ENCODE measurements at places on chromosomes 7 and 10. TPM values are rescaled to one million over a fixed set of nuclear protein-coding genes. Genes with fewer than 3 reads are reported as not detected.

GRCh38 chr7:101705331-101705730, 76.2 kb upstream of the MYL10 start:
- DNase-seq, result no peak

GRCh38 chr7:131331806-131332205, 4.1 kb downstream of the MKLN1 start:
- no peak for DNase-seq

DNA sequence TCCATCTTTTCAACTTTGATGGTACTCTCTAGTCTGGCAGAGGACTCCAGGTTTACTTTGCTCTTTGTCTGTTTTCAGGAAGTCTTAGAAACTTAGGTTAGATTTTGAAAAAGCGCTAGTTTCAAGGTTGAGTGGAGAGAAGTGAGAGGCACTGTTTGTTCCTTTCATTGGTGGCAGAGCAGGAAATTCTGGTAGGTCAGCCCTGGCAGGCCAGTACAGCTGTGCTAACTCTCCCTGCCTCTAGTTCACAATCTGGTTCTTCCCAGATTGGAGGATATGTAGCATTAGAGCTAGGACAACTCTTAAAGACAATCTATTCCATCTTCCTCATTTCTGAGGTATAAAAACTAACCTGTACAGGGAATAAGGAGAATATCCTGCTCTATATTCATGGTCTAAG, 160.9 kb upstream of the FZD1 start:
- DNase-seq, result no peak

GRCh38 chr7:1859266-1860035, 189.4 kb downstream of the ELFN1 start:
- no peak for DNase-seq

The NXPH1 gene
- not detected for total RNA-seq

The FEZF1 gene
- not detected for total RNA-seq

GRCh38 chr7:115097175-115097671, 175.3 kb downstream of the MDFIC start:
- DNase-seq, result peak; percentile 78

DNA sequence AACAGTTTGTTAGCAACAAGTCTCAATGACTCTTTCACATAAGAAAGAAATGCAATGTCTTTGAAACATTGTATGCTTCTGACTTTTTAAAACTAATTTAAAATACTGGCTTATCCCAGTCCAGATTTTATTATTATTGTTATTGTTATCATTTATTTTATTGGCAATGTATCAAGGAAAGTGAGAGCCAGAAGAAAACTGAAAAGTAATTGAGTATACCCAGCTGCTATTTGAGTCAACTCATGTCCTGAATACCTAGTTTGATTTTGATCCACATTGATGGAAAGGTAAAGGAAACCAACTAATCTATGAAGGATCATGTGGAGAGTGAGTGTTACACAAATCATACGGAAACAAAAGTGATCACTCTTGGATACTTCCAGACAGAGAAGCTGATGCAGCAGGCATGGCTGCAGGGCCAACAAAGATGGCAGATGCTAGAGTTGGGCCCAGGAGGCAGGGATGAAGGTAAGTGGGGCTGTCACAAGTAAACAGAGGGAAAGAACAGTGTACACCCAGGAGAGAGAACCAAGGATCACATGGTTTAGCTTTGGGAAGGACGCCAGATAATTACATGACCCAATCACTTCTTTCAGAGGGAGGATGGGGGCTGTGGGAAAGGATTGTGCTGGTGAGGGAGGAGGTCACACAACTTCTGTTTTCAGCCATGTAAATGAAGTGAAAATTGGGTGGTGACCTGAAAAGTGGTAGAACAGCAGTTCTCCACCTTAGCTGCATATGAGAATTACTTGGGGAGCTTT, 179.2 kb upstream of the NAMPT start:
- no peak for DNase-seq

The SPDYE8 gene
- total RNA-seq, result not detected

The C10orf90 gene
- not detected for total RNA-seq

- DNase-seq, result no peak
Measured at GRCh38 chr7:86784765-86785164, 141.1 kb downstream of the GRM3 start.

The SPAM1 gene
- not detected for total RNA-seq

The XRCC2 gene
- total RNA-seq, result 10.5 TPM

- no peak for DNase-seq
Measured at GRCh38 chr7:83739527-83739926, 90.6 kb upstream of the SEMA3E start.

- no peak for DNase-seq
Measured at GRCh38 chr10:103932971-103933370, 15.0 kb upstream of the STN1 start.

DNA sequence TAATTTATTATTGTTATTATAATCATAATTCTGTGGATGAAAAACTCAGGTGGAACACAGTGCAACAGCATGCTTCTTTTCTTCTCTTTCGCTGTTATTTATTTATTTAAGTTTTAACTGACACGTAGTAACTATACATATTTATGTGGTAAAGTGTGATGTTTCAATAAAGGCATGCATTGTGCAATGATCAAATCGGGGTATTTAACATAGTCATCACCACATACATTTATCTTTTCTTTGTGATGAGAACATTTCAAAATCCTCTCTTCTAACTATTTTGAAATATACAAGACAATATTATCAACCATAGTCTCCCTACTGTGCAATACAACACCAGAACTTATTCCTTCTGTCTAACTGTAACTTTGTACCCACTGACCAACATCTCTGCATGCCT, 152.5 kb upstream of the LYZL1 start:
- DNase-seq, result no peak

DNA sequence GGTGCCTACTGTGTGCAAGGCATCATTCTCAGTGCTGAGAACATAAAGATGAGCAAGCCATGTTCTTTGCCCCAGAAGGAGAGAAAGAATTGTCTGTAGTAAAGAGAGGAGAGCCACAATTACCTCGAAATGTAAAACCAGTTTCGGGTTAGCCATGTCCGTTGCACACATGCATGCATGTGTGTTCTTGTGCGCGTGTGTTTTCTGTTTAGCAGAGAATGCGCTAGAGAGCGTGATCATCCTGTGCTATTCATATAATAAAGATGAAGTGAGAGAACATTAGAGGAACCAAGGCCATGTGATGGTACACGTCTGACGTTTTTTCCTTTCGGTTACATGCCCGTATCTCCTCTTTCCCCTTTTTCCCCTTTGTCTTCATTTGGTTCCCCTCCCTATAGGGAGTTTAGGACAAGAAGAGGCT, 158.2 kb downstream of the CELF2 start:
- DNase-seq, result no peak

The DOCK1 gene
- total RNA-seq, result 28.6 TPM

The ZFAND4 gene
- total RNA-seq, result 3.6 TPM

DNA sequence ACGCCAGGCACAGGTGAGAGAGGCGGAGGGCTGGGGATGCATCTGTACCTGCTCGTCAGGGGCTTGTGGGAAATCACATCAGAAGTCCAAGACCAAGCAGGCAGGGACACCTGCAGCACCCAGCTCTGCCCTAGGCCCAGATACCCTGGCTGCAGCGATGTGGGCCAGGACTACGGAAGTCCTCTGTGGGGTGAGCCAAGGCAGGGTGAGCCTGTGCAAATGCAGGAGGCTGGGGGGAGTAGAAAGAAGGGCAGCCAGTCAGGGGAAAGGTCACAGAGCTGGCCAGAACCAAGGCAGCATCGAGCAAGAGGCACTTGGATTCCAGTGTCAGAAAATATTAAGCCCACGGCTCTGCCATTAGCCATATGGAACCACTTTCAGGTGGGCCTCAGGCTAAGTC, 85.2 kb downstream of the TNS3 start:
- DNase-seq, result no peak

The TWNK gene
- 35.9 TPM for total RNA-seq
